Pancreas (tissue), 10 donors: ENCODE measurements at places on chromosomes 7 and 10. TPM values are rescaled to one million over a fixed set of nuclear protein-coding genes. Genes with fewer than 3 reads are reported as not detected.

DNA sequence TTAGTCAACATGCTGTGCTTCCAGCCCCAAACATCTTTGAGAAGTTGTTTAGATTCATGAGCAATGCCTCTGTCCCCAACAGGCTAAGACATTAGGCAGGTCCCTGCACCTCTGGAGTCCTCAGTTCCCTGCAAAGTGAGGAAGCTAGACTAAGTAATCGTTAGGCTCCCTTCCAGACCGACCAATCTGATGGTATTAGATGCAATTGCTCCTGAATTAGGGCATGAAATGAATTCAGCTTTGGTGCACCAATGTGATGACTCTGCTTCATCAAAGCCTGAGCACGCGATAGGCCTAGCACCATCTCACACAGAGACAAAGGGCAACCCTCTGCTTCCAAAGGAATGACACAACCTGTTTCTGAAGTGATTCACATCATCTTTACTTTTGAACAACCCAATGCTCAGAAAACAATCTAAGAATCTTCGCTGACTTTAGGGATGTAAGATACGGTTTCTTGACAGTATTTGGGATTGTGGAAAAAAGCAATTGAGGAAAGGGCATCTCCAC, 723 bp upstream of the TES start:
- peak overlapping the region; percentile 81 for H3K4me3 ChIP-seq
- DNase-seq = no peak
- H3K4me1 ChIP-seq = peaks cover 15% of the 10 kb centered on the region

DNA sequence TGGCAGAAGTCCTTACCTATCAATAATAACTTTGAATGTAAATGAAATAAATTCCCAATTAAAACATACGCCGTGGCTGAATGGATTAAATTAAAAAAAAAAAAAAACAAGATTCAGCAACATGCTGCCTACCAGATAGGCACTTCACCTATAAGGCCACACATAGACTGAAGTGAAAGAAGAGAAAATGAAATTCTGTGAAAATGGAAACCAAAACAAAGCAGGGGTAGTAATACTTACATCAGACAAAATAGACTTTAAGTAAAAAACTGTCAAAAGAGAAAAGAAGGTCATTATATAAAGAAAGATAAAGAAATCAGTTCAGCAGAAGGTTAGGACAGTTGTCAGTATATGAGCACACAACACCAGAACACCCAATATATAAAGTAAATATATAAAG, 55.3 kb downstream of the TCAF1 start:
- no peak for DNase-seq
- H3K27me3 ChIP-seq = no peaks in the 10 kb centered on the region
- H3K36me3 ChIP-seq = no peaks in the 10 kb centered on the region
- H3K27ac ChIP-seq = no peak overlapping the region

- no peak within 1 kb of the TSS for H3K27ac ChIP-seq
- no peak for DNase-seq
- no peak within 1 kb of the TSS for H3K4me3 ChIP-seq
- H3K27me3 ChIP-seq = peaks cover 10% of the 10 kb centered on the region
- no peaks in the 10 kb centered on the region for H3K4me1 ChIP-seq
- no peaks in the 10 kb centered on the region for H3K36me3 ChIP-seq
Observed at GRCh38 chr7:41702635-41703371, at the start of gene INHBA. Gene INHBA, minus strand, starts transcription at chr7:41703090. Its CDS starts 2,716 bp downstream, at chr7:41700374.

DNA sequence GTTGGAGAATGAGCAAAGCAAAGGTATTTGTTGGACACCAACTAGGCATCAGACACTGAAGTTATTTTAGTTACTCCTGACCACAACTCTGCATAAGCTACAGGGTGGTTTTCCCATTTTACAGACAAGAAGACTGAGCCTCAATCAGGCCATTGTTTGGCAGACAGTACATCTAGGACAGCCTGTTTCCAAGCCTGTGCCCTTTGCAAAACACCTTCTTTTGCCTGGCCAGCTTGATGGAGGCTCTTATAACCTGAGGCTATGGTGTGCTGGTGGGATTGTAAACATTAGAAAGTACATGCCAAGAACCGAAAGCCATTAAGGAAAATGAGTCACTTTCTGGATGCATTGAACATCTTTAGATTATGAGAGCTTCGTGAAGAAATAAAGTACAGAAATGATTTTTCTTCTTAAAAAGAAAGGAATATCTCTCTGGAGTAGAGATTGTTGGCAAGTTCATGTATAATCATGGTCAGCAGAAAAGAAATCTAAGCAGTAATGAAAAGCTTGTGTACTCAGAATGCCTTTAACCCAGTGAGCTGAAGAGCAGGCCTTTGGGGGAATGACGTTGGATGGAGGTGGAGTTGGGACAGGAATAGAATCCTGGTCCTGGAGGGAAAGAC, 140.6 kb downstream of the KIAA1217 start:
- H3K27ac ChIP-seq = no peak overlapping the region
- H3K27me3 ChIP-seq = no peaks in the 10 kb centered on the region
- H3K4me3 ChIP-seq = no peak overlapping the region
- H3K36me3 ChIP-seq = no peaks in the 10 kb centered on the region
- peaks cover 12% of the 10 kb centered on the region for H3K4me1 ChIP-seq

SPACDR gene
- not detected for total RNA-seq

GRCh38 chr7:117250245-117250644, 72.6 kb downstream of the WNT2 start:
- no peak for DNase-seq
- H3K4me1 ChIP-seq = no peaks in the 10 kb centered on the region
- H3K27me3 ChIP-seq = no peaks in the 10 kb centered on the region
- no peaks in the 10 kb centered on the region for H3K36me3 ChIP-seq

OR6B1 gene
- not detected for total RNA-seq

- no peaks in the 10 kb centered on the region for H3K36me3 ChIP-seq
- no peaks in the 10 kb centered on the region for H3K27me3 ChIP-seq
- no peak overlapping the region for H3K4me3 ChIP-seq
- DNase-seq = no peak
Observed at GRCh38 chr10:76779796-76780301, 857.8 kb downstream of the KCNMA1 start.

DNA sequence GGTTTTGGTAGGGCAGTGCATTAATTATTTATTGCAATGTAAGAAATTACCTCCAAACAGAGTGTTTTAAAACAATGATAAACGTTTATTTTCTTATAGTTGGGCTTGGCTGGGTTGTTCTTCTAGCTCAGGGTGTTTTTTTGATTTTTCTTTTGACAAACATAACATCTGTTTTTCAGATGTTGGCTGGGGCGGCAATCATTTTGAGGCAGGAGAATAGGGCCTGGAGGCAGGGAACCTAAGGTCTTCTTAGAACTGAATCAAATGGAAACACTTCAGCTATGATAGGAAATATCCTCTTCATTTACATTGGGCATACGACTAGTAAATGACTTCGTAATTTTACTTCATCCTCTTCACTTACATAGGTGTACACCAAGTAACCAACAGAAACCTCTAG, 47.4 kb upstream of the NAMPT start:
- no peaks in the 10 kb centered on the region for H3K36me3 ChIP-seq
- H3K4me1 ChIP-seq = no peaks in the 10 kb centered on the region
- DNase-seq = no peak
- no peak overlapping the region for H3K4me3 ChIP-seq
- no peaks in the 10 kb centered on the region for H3K27me3 ChIP-seq
- H3K27ac ChIP-seq = no peak overlapping the region

- peaks cover 8% of the 10 kb centered on the region for H3K4me1 ChIP-seq
- no peaks in the 10 kb centered on the region for H3K27me3 ChIP-seq
- H3K4me3 ChIP-seq = no peak overlapping the region
- no peak for DNase-seq
- H3K27ac ChIP-seq = peak overlapping the region; percentile 58
Observed at GRCh38 chr10:113709221-113709838, 29.6 kb downstream of the CASP7 start.

GIMAP8 gene
- 0.75 TPM for total RNA-seq

- H3K27ac ChIP-seq = no peak overlapping the region
- H3K4me3 ChIP-seq = no peak overlapping the region
- H3K36me3 ChIP-seq = no peaks in the 10 kb centered on the region
- no peaks in the 10 kb centered on the region for H3K27me3 ChIP-seq
- no peak for DNase-seq
- H3K4me1 ChIP-seq = no peaks in the 10 kb centered on the region
Observed at GRCh38 chr10:36026081-36026480, 384.0 kb upstream of the FZD8 start.
